Activated naive CD4-positive, alpha-beta T cell treated with anti-CD3 and anti-CD28 coated beads, Interleukin-2, amount 10 ng/mL, durations not matched to agents 5 hours and 36 hours (primary cell): ENCODE measurements at places on chromosomes 16 and 17. TPM values are rescaled to one million over a fixed set of nuclear protein-coding genes. Genes with fewer than 3 reads are reported as not detected.

Gene CDH13
- total RNA-seq, result not detected

Gene GAS2L2
- not detected for total RNA-seq

Gene TXNDC11
- 38.3 TPM for total RNA-seq

Gene SCGB1C2
- not detected for total RNA-seq

Gene GPR142
- total RNA-seq, result not detected

Gene DNASE1L2
- total RNA-seq, result 2.8 TPM

Gene KCNJ12
- not detected for total RNA-seq

Gene CHD9NB
- total RNA-seq, result not detected

Gene SLFN12L
- 99.0 TPM for total RNA-seq

Gene MAP2K6
- total RNA-seq, result 9.2 TPM

Gene SCN4A
- total RNA-seq, result 0.08 TPM

Gene NXPH3
- total RNA-seq, result not detected

Gene CCL1
- total RNA-seq, result not detected

Gene SOCS3
- total RNA-seq, result 35.7 TPM
